ENCODE measurements at places on chromosomes 11 and 22. TPM values are rescaled to one million over a fixed set of nuclear protein-coding genes. Genes with fewer than 3 reads are reported as not detected.

Gene GANAB
- 64.9 TPM for total RNA-seq

Gene OR5B21
- not detected for total RNA-seq

Gene SHISA8
- total RNA-seq: not detected

Gene BLID
- total RNA-seq: not detected

Gene HOATZ
- total RNA-seq: not detected

Gene SERPIND1
- not detected for total RNA-seq

Measured in body of pancreas (tissue), 4 donors.